ENCODE measurements at places on chromosomes 11 and 22.

DNA sequence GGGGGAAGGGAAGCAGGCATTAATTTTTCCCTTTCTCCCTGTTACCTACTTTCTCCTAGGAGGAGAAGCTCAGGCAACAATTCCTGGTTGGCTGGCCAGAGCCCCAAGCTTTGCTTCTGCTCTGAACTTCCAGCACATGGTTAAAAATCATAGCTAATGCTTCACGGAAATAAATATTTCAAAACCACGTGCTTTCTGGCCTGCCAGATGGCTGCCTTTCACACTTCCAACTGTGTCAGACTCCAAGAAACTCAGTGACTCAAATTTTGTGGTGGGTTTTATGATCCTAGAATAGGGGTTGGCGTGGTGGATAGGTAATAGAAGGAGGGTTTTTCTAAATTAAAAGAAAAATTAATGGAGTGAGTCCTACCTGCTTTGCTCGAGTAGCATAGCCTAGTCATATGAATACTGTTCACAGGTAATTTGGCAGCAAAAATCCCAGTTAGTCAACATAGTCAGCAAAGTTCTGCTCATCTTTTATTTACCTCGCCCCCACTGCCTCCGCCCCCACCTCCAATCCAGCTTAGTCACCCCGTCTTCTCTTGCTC lies 58.6 kb downstream of the SC5D start:
- DNase-seq: no peak

GRCh38 chr11:69925366-69926196 lies 106.4 kb upstream of the FGF3 start:
- no peak for DNase-seq

DNA sequence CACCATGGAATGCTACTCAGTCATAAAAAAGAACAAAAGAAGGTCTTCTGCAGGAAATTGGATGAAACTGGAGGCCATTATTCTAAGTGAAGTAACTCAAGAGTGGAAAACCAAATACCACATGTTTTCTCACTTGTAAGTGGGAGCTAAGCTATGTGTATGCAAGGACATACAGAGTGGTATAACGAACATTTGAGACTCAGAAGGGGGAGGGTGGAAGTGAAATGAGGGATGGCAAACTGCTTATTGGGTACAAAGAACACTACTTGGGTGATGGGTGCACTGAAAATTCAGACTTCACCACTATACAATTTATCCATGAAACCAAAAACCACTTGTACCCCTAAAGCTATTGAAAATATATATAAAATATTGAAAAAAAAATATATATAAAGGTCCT lies 13.4 kb upstream of the CAT start:
- DNase-seq: no peak

DNA sequence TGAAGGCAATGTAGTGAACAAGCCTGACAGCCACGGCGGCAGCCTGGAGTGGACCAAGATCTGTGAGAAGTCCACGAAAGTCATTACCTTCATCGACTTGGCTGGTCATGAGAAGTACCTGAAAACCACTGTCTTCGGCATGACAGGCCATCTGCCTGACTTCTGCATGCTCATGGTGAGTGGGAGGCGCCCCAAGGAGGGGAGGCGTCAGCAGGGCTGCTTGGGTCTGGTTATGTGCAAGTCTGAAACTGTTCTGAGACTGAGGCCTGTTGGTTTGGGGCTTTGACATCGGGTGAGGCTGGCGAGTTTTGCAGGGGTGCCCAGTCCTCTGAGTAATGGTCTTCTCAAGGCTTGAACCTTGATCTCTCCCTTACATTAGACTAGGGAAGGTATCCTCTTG lies 11.1 kb downstream of the GTPBP1 start:
- no peak for DNase-seq

- peak; percentile 34 for DNase-seq
Observed at GRCh38 chr22:48945621-48946458, 881.8 kb downstream of the BRD1 start.

- no peak for DNase-seq
Observed at GRCh38 chr11:77705195-77705875, 67.7 kb upstream of the CLNS1A start.

GRCh38 chr11:709109-709997 lies 3.3 kb downstream of the EPS8L2 start:
- no peak for DNase-seq

- no peak for DNase-seq
Observed at GRCh38 chr11:61833926-61834277, 5.8 kb downstream of the FADS2 start.

DNA sequence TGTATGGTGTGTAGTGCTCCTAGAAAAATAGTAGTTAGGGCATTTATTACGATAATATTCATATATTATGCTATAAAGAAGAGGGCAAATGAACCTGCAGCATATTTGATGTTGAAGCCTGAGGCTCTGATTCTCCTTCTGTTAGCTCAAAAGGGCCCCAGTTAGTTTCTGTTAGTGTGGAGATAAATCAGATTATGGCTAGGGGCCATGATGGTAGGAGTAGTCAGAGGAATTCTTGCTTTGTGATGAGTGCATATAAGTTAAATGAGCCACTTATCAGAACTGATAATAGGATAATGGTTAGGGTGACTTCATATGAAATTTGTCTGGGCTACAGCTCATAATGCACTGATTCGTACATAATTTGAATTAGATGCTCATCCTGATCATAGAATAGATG lies 298.4 kb downstream of the DYNC2H1 start:
- DNase-seq: no peak

DNA sequence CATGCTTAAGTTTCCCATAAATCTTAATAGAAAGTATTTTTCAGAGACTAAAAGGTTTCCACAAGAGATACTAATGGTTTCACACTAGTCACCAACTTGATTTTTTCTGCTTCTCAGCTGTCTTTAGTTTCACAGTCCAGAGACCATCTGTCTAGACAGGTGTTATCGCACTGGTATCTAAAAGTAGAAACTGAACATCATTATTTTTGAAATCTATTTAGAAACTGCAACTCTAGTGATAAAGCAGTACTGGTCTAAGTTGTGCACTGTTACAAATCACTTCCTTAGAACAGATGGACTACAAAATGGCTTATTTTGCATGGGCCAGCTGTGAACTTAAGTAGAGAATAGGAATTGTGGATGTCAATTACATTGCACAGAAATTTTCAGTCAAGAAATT lies 78.0 kb downstream of the CNTN5 start:
- no peak for DNase-seq

DNA sequence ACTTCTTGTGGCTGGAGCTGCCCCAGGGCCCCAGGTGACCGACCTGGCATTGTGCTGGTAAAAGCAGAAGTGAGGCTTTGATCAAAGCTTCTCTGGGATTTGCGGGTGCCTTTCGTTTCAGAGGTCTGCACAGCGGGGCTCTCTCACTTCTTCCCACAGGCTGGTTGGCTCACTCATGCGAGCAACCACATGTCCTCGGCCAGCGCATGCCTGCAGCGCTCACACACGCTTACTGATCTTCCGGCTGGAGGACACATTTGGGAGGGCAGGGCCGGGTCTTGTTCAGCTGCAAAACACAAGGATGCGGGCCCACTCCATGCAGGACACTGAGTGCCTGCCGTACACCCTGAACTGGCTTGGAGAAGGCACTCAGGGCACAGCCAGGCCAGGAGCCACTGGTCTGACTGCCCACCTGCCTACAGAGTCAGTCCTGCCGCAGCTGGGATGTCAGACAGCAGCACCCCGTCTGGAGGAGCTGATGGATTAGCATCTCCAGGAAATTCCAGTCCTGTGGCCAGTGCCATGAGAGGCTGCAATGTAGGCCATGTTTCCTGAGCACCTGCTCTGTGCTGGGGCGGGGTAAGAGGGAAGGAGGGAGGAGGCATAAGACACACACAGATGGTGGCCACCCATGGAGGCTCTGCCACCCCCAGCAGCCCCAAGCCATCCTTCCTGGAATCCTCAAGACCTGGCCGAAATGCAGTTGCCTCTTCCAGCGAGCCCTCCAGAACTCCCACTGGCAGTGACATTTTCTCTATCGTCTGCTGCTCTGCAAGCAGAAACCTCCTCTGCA lies 1383.2 kb downstream of the BRD1 start:
- peak; percentile 70 for DNase-seq

DNA sequence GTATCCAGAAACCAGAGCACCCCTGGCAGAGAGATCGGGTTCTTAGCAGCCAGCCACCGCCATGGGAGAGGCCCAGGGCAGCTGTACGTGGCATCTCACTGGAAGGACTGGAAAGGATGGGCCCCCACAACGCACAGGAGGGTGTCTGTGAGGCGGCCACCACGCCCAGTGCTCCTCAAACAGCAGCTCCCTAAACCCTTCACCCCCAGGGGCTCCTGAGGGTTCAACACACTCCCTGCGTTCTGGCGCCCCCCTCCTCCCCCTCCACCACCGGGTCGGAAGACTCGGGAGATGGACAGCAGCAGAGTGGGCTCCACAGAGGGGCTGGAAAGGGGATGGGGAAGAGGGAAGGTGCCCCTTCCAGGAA lies 1.1 kb downstream of the MAPK12 start:
- DNase-seq: no peak

GRCh38 chr11:119786431-119787073 lies 57.6 kb upstream of the NECTIN1 start:
- no peak for DNase-seq

- no peak for DNase-seq
Observed at GRCh38 chr11:71145988-71146824, 106.2 kb downstream of the SHANK2 start.

DNA sequence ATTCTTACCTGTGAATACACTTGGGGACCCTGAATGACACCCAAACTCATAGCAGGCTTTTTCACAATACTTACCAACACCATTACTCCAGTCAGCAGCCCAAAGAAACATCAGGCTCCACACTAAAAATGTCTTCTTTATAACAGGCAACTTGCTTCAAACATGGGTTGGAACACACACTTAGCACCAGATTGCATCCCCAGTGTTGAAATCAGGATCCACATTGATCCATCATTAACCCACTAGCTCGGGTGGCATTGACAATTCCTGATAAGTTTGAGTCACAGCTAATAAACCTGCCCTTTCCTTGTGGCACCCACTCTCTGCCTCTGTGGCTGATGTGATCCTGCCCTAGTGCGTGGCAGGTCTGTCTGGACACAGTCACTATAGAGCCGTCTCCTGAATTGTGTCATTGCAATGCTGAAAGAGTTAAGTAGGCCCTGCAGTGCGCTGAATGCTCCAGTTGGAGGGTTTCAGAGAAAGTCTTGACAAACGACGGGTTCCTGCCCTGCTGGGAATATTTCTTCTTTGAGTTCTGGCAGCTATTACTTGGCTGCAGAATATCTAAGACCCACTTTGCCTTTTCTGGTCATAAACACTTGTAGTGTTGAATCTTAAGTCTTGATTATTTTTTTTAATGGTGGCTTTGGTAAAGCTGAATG lies 19.6 kb upstream of the C11orf96 start:
- DNase-seq: peak; percentile 58

DNA sequence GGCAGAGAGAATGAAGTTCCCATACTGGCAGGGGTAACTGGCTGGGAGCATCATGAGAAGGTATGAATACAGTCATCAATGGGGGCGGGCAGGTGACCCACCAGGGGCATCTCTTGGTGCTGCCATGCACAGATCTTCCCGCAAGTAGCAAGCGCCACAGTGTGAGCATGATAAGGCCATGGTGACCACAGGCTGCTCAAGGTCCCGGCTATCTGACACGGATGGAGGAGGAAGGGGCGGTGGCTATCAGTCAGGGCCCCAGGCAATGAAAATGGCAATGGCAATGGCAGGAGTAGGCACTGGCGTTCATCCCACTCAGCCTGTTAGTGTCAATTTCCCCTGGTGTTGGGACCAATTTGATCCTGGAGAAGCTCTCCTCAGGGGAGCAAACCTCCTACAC lies 21.6 kb downstream of the ASCL2 start:
- DNase-seq: no peak

DNA sequence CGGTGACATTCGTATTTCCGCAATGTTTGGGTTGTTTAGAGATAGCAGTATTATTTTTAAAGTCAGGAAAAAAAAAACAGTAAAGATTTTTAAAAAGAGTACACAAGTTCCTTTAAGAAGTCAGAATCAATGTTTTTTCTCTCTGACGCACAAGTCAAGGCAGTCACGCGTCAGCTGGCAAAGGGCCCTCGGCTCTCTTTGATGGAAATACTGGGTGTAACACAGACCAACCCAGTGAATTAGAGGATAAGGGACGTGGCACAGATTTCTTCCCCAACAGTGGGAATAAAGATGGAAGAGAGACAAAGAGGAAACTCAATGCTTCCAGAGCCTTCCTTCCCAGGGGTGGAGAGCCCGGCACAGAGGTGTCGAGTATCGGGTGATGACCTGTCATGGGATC lies 13.4 kb downstream of the ASCC2 start:
- no peak for DNase-seq

DNA sequence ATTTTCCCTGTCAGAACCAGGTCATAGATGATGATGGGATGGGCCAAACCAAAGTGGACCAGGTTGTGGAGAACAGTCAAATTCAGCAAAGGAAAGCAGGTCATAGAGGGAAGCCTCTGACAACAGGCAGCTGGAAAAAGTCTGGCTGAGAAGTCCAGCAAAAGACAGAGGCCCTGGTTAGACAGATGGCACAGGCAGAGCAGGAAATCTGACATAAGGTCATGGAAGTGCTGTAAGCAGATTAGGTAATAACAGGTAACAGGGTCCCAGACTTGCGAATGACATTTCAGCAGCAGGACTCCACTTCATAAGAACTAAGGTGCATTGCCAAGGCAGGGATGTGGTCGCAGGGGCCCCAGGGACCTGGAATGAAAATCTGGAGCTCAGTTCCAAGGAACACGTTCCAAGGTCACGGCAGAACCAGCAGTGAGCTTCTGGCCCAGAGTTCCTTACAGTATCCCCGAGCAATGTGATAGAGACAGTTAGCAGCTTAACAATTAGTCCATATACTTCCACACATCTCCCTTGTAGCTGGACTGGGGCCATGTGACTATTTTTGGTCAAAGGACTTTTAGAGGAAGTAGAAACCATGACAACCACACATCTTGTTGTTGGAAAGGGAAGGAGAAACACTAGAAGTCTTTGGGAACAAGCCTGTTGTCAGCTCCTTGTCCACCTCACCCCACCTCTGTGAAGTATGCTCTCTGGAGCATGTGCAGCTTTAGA lies 75.4 kb downstream of the ME3 start:
- no peak for DNase-seq

GRCh38 chr11:116637766-116638165 lies 135.0 kb downstream of the BUD13 start:
- no peak for DNase-seq

DNA sequence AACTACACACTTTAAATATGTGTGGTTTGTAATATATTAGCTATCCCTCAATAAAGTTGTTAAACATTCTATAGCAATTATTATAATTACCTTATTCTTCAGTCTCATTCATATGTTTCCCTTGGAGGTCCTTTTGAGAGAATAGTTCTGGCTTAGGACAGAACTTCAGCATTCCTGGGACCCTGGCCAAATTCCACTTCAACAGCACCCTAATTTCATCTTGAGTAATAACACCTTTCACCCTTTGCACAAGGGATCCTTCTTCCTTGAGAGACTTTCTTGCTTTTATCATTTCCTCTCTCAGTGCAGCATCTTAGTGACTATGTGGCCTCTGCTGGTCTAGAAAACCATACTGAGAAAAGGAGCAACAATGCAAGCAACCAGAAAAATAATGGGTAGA lies 255.9 kb downstream of the C11orf87 start:
- DNase-seq: no peak

- no peak for DNase-seq
Observed at GRCh38 chr22:31287818-31288495, 4.3 kb downstream of the PIK3IP1 start.

- no peak for DNase-seq
Observed at GRCh38 chr11:64531906-64532312, 59.1 kb upstream of the SLC22A12 start.

- DNase-seq: no peak
Observed at GRCh38 chr11:94801866-94802460, 33.8 kb downstream of the AMOTL1 start.
